ENCODE measurements at places on chromosomes 4 and X.
A peak's percentile ranks its signal among the peaks of the same experiment; 100 is the strongest.

DNA sequence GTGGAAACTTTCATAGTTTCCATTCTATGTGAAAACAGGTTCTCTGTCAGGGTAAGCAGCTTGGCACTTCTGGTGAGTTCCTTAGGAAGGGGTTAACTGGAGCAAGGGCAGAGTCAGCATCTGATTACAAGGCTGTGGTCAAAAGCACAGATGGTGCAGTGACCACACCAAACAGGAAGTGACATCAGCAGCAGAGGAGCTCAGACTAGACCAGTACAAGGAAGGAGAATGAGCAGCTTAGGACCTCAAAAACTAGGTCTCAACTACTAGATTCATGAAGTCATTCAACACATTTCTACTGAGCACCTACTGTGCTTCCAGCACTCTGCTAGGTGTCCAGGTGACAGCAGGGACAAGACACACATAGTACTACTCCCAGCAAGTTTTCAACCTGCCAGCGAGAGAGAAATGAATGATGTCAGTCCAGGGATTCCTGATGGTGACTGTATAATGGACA is 130.2 kb downstream of the AMELX start:
- no peak for DNase-seq

- DNase-seq: no peak
Observed at GRCh38 chr4:38924353-38924752, 56.7 kb downstream of the FAM114A1 start.

DNA sequence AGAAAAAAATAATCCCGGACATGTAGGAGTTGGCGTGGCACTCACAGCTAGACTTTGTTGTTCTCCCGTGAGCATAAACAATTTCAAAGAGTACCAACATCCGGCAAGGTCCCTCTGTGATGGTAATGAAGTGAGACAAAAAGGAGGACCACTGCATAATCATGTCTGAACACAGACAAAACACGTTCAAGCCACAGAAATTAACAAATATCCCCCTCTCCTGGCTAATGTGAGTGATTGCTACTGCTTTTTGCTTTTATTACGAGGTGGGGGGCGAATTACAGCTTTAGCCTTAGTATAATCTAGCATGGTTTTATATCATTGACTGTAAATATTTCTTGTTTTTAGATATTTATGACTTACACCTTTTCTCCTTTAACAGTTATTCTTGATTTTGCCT is 118.5 kb downstream of the PLS3 start:
- DNase-seq: no peak

GRCh38 chr4:92501456-92501855 is 197.7 kb downstream of the GRID2 start:
- no peak for DNase-seq

DNA sequence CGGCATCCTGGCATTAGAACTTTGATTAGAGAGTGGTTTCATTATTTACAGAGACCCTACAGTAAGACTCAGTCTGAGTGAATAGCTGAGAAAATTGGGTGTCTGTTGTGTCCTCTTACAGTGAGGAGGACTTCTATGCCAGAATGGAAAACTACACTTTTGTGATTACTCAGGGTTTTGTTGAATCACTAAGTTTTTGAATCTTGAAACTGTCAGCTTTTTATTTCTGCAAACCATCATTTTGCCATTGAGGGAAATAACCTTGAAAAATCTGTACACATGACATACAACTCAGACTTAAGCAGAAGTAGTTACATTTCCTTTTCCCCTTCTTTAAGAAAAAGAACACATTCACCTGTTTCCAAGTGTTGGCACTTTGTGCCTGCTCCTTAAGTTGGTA is 117.6 kb upstream of the RASGEF1B start:
- no peak for DNase-seq

DNA sequence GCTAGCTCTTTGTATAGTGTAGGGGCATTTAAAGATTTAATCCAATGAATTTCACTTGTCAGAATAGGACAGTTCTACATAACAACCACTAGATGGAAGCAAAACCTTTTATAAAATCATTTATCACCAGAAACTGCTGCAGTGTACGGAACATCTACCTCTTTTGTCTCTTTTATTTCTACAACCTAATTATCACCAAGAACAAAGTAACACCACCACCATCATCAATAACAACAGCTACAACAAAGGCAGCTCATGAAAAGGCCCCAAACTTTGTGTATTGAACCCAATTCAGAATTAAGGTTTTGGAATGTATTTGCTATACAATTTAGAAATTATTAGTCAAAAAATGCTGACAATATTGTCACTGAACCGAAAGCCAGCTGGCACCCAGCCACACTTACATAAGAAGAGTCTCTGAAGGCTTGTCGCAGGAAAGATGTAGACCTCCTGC is 260.9 kb upstream of the RPS6KA3 start:
- no peak for DNase-seq

DNA sequence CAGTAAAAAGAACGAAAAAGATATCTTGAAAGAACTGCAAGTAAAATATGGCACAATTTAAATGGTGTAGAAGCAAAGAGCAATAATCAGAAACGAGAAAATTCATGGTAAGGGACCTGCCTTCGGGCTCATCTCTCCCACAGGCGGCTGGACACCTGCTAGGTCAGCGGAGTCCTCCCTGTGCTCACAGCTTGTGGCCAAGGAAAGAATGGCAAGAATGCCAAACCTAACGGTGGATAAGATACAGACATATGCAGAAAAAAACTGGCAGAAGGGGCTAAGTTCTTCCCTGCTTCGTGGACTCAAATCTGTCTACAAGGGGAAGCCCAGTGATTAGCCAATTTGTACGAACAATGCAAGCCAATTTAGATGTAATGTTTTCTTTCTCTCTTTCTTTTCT is 152.1 kb upstream of the VCX start:
- no peak for DNase-seq

DNA sequence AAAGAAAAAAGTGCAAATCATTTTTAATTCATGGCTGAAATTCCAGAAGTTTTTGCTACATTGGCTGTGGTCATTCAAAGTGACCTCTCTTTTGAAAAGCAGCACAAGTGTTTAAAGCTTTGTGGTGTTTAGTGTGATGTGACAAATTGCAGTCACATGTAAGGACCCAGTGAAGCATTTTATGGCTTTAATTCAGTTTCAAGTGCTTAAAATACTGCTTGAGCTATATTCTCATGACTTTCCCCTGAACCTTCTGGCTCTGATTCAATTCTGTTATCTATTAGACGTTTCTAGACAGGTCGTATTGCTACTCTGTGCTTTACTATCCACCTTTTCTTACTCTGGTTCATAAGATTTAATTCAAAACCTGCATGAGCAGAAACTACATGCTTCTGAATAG is 105.8 kb downstream of the FAT4 start:
- no peak for DNase-seq

DNA sequence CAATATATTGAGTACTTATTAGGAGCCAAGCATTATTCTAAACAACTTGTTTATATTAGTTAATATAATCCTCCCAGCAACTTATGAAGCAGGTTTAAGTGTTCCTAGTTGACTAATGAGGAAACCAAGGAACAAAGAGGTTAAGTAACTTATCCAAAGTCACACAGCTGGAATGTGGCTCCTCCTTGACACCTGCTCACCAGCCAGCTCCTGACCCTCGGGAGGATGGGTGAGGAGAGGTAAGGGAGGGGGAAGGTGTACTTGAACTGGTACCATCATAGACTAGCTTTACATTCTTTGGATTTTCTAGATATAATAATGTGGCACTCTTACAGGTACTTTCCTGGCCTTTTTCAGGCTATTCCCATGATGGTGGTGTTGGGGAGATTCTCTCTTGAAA is 50.7 kb downstream of the ARHGEF38 start:
- no peak for DNase-seq

GRCh38 chr4:47309165-47309564 is 154.3 kb downstream of the COMMD8 start:
- DNase-seq: no peak

DNA sequence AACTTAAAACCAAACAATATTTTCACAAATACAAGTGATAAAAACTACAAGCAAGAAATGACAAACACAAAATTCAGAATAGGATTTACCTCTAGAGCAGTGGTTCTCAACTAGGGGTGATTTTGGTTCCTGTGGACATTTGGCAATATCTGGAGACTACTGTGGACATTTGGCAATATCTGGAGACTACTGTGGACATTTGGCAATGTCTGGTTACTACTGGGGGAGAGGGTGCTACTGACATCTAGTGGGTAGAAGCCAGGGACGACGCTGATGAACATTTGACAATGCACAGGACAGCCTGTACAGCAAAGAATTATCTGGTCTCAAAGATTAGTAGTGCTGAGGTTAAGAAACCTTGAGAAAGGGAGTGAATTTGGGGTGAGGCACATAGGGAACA is 169.8 kb downstream of the CLCN4 start:
- no peak for DNase-seq

- no peak for DNase-seq
Observed at GRCh38 chr4:38075370-38076152, 115.4 kb downstream of the PTTG2 start.

- no peak for DNase-seq
Observed at GRCh38 chr4:141430686-141431085, 205.7 kb upstream of the IL15 start.

DNA sequence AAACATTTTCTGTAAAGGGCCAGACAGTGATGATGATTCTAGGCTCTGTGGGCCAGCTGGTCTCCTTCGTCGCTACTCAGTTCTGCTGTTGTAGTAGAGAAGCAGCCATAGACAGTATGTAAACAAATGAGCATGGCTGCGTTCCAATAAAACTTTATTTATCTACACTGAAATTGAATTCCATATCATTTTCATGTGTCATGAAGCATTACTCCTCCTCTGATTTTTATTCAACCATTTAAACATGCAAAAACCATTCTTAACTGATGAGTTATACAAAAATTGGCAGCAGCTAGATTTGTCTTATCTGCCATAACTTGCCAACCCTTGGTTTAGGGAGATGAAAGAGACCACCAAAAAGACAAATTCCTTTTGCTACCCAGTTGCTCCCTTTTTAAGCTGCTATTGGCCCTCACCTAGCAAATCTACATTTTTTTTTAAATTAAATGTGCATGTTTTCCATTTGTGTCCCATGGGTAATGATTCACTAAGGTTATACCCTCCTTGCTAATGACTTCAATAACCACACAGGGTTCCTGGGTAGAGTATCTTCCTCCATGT is 309.9 kb downstream of the DHX15 start:
- no peak for DNase-seq

- no peak for DNase-seq
Observed at GRCh38 chr4:108821351-108821930, 58.6 kb upstream of the ETNPPL start.

DNA sequence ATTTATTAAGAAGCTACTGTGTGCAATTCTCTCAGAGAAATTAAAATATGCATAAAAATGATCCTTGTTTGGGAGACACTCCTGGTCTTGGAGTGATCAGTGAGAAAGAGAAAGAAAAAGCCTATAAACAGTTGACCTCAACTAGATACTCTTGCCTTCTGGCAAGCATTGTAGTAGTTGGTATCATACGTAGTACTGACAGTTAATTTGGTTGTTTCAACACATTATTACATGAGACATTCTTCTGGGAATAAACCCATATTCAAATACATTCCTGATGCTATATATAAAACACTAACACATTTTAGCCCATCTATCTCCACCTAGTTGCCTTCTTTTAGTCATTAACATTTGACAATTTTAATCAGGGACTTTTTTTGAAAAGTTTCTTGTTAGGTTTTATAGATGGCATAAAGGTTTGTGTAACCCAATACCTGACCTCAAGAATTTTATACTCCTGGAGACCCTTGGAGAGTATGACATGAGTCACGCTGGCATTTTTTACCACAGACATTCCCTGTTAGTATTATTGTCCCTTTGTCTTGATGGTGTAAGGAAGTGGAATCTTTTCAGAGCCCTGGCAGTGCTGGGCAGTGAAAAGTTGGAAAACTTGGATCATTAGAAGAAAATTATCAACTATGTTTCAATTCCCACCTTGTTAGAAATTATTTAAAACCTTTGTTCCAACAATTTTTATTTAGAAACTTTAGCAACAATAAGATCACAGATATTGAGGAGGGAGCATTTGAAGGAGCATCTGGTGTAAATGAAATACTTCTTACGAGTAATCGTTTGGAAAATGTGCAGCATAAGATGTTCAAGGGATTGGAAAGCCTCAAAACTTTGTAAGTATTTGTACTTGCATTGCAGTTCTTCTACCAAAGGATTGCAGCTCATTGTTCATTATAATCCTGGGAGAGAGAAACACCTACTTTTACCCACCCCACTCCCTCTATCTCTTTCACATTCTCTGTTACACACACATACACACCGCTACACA is 167.1 kb upstream of the PACRGL start:
- no peak for DNase-seq

DNA sequence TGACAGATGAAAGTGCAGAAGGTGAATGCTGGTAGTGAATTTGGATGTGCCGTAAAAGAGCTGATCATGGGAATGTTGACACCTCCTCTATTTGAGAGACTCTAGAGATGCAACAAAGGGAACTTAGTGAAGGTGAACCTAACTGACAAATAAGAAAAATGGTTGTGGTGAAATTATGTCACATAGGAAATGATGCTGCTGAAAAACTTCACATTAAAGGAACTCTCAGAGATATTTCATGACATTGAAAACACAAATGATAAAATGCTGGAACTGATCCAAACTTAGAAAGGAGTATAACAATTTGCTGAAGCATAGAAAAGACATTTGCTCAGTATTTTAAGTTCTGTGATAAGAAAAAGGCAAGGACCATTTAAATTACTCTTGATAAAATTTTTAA is 31.9 kb downstream of the MGAT4D start:
- no peak for DNase-seq

DNA sequence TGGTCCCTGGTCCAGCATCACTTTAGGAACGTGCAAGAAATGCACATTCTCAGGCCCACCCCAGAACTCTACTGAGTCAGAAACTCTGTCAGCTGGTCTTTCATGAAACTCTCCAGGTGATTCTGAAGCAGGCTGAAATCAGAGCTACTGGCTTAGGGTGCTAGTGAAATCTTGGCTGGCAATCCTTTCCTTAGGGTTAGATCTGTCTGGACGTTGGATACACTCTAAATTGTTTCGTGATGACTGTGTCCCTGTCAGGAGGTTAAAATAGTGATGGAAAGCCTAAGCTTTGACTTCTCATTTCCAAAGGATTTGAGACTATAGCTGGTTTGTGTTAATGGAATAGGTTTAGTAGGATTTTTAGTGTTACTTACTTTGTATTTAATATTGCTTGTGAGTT is 99.1 kb downstream of the ARHGAP10 start:
- DNase-seq: no peak

GRCh38 chr4:145808848-145809512 is 129.0 kb downstream of the C4orf51 start:
- no peak for DNase-seq

- DNase-seq: no peak
Observed at GRCh38 chr4:173651651-173652282, 121.7 kb upstream of the HAND2 start.

DNA sequence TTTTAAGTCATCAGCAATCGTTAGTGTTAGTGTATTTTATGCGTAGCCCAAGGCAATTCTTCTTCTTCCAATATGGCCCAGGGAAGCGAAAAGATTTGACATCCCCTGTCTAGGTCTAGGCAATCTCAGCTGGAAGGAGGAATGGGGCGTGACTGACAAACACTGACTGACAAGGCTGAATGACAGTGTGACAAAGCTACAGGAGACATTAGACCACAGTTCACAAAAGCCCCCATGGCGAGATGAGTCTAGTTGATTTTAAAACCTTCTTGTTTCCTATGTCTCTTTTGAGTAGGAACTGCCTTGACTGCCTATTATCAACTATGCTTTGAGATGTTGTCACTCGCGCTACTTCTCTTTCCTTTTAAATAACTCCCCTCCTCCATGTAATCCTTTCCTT is 42.3 kb downstream of the QRFPR start:
- DNase-seq: no peak

GRCh38 chrX:103628386-103629317 is at the start of gene TCEAL1:
TCEAL1 (plus strand) TSS chrX:103628975; CDS start chrX:103629917, 942 bp downstream.
- DNase-seq: peak; percentile 34

GRCh38 chrX:153774576-153775292 is 6.1 kb upstream of the SRPK3 start:
- peak; percentile 13 for DNase-seq
